Left cardiac atrium (tissue), 4 donors: ENCODE measurements at places on chromosomes 7 and 10. TPM values are rescaled to one million over a fixed set of nuclear protein-coding genes. Genes with fewer than 3 reads are reported as not detected.

DNA sequence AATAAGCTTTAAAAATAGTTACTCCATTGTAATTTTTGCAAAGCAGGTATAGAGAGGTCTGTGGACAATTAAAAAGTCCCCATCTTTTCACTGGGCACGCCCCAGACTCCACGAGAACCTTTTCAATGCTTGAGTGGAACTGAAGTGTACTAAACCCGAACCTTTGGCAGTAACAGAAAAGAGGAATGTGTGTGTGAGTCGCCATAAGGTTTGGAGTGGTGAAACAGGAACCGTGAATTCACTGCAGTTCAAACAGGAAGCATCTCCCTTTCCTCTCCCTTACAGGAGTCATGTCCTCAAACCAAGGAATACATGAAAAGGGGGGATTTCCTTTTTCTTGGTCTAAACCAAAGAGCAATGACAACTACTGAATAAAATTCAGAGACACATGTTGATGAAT, 23.2 kb downstream of the NDUFB2 start:
- no peak for DNase-seq

The IGF2BP3 gene
- 0.60 TPM for total RNA-seq

GRCh38 chr7:148156233-148156632, 434.3 kb upstream of the C7orf33 start:
- DNase-seq, result no peak

The GPR15LG gene
- not detected for total RNA-seq

DNA sequence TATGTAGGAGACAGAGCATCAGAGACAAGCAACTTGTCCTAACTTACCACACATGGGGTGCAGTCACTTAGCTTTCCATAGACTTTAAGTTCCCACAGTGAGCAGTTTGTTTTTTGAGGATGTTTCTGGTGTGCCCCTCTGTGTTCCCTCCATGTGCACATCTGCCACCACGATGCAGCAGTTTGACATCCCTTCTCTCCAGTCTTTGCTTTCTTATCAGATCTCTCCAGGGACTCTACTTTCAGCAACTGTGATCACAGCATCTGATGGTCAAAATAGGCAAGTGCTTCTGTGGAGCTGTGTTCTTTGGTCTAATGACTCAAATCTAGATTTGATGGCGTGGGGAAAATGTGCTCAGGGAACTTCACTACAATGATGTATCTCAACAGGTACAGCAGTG, 96.5 kb upstream of the NAMPT start:
- no peak for DNase-seq
